ENCODE measurements at places on chromosomes 13 and 19.

DNA sequence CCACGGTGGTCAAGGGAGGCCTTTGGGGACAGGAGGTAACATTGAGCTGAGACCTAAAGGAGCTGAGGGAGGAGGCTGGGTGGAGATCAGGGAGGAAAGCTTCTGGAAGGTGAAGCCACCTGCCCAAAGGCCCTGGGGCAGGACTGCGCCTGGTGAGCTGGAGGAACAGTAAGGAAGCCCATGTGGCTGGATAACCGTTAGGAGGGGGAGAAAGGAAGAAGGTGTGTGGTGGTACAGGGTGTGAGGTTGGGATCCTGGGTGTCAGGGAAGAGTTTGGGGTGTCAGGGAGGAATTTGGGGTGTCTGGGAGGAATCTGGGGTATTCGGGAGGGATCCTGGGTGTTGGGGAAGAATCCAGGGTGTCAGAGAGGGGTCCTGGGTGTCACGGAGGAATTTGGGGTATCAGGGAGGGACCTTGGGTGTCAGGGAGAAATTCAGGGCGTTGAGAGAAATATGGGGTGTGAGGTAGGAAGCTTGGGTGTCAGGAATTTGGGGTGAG is 695 bp downstream of the TICAM1 start:
- no peak for DNase-seq

- DNase-seq: no peak
Observed at GRCh38 chr19:35231956-35232645, 3.6 kb upstream of the FAM187B start.

DNA sequence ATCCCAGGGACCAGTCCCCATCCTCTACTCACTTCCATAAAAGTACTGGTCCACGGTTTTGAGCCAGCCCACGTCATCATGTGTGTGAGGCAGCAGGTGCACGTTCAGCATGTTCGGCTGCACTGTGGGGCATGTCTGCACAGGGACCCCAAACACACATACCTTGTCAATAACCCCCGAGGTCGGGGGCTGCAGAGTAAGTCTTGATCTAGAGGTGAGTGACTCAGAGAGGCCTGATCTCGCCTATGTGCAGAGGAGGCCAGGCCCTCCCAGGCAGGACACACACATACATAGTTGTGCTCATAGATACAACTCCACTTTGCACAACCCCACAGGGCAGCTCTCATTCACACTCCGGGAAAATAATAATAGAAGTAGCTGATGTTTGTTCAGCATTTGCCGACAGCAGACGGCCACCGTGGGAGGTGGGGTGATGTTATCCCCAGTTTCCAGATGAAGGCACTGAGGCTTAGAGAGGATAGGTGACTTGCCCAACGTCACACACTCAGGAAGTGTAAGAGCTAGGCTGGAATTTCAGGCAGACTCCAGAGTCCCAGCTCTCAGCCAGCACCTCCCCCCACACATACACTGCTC is 774 bp downstream of the MAN2B1 start:
- no peak for DNase-seq

DNA sequence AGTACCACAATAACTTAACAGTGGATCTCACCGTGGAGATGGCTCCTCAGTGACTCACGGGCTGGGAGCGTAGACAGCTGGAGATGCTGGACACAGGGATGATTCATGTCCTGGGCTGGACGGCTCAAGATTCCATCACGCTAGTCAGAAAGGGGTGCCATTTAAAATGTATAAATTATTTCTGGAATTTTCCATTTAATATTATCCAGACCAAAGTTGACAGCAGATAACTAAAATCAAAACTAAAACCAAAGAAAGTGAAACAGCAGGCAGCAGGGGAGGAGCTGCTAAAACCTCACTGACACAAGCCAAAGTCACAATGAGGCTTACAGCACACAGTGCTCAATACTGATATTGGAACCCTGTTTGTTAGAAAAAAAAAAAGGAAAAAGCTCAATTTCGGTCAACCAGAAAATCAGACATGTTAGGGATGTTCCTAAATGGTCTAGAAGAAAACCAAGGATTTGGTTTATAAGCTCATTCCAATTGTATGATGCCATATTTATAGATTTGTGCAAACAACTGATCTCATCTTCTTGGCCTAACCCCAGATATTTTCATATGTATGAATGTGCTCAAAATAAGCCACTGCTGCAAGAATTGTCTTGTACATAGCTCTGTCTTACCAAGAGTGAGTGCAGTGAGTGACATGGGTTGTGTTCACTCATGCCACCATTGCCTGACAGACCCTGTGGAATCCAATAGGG is 111.8 kb downstream of the SACS start:
- no peak for DNase-seq

- no peak for DNase-seq
Observed at GRCh38 chr19:49111218-49111998, 2.8 kb upstream of the LIN7B start.

GRCh38 chr19:29841559-29842367 is 30.0 kb downstream of the CCNE1 start:
- DNase-seq: no peak

DNA sequence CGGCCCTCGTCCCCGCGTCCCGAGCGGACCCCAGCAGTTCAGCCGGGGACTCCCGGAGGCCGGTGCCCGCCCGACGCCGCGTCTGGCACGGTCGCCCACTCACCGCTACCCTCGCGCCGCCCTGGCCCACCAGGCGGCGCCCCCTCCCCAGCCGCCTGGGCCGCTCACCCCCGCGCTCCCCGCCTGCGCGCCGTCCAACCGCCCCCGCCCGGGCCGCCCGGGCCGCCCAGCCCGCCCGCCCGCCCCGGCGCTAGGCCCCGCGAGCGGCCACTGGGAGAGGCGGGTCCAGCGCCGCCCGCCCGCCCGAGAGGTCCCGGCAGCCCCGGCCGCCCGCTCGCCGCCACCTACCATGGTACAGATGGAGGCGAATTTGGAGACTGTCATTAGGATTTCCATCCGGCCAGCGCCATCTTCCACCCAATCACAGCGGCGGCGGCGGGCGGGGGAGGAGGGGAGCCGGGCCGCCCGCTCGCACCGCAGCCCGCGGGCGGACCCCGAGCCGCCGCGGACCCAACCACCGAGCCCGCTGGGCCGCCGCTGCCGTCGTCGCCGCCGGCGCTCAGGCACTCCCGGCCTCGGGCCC is at the start of gene USP12:
USP12 (minus strand) TSS at position 568 of the 583 bp plus-strand sequence; CDS start at position 396, 172 bp downstream.
- DNase-seq: peak; percentile 15

DNA sequence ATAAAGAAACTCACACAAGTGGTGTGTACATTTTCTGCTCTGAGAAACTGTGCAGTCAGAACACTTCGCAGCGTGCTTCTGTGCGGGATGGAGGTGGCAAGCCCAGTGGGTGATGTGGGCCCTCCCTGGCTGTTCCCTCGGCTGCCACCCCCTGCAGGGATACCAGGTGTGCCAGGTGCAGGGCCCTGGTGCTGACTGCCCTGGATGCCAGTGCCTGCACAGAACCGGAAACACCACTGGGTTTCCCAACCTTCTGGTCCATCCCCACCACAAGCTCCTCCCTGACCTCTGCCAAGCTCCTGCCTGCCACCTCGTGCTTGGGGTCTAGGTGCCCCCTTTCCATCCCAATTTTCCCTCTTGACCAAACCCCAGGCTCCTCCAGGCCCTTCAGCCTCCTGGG is 81.9 kb upstream of the MCF2L start:
- no peak for DNase-seq

DNA sequence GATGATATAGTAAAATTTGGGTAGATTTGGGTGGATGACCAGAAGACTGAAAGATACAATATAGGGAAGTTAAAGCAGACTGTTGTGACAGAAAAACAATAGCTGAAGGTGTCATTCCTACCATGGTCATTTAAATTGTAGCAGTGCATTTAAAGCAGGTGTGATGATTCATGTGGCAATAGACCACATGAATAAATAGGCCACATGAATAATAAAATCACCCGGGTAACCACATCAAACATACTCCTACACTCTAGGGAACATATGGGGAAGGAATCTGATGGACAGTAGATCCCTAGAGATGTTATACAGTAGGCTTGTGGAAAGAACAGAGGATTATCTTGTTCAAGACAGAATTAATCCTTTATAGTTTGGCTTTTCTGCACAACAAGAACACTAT is 392.6 kb downstream of the SLITRK5 start:
- DNase-seq: no peak

- no peak for DNase-seq
Observed at GRCh38 chr19:45976178-45976577, 2.5 kb upstream of the NOVA2 start.

DNA sequence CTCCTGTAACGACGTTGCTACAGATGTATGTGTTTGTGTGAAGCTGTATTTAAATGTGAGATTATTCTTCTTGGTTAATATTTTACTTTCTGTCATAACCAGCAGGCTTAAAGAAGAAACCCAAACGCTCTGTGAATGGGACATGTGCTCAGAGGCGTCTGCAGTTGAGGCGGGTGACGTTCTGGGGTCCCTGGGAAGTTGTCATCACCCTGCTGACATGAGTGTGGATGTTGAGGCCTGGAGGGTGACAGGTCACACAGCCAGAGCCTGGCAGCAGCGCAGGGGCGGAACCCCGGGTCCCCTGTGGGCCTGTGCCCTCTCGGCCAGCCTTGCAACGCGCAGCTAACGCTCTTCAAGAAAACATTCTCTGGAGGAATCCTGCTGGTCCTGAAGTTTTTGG is 16.6 kb downstream of the RASA3 start:
- no peak for DNase-seq

DNA sequence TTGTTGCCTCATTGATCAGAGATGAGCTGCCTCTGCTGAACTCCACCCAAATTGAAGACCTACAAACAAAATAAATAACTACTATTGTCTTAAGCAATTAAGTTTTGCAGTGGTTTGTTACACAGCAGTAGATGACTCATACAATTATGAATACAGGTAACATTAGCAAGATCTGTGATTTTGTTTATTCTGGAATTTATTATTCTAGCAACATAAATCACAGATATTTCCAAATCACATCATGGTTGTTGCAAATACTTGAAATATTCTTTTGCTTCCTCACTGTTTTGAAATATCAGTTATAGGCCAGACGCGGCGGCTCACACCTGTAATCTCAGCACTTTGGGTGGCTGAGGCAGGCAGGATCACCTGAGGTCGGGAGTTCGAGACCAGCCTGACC is 13.1 kb upstream of the LMTK3 start:
- no peak for DNase-seq

DNA sequence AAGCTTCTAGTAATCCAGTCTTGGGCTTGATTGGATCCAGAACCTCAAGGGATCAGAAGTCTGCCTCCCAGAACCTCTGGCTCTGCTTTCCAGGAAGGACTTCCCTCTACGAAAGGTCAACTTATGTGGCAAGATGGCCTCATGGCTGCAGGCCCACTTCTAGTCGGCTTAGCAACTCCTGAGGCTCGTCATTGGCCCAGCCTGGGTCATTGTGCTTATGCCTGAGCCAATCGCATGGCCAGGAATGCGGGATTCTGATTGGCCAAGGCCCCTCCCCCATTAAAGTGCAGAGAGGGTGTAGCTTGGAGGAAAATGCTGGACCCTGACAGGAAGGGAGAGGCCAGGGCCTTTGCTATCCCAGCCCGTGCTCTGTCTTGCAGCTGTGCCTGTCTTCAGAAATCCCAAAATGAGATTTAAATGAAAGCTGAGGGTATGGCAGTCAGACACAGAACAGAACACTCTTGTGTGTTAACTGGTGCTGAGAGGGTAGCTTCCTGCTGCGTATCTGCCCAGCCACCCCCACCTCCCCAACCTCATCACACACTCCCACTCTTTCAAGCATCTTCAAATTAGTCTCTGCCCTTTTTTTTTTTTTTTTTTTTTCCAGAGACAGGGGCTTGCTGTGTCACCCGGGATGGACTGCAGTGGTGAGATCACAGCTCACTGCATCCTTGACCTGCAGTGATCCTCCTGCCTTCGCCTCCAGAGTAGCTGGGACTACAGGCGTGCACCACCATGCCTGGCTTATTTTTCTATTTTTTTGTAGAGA is 5.5 kb upstream of the CCNE1 start:
- DNase-seq: no peak

DNA sequence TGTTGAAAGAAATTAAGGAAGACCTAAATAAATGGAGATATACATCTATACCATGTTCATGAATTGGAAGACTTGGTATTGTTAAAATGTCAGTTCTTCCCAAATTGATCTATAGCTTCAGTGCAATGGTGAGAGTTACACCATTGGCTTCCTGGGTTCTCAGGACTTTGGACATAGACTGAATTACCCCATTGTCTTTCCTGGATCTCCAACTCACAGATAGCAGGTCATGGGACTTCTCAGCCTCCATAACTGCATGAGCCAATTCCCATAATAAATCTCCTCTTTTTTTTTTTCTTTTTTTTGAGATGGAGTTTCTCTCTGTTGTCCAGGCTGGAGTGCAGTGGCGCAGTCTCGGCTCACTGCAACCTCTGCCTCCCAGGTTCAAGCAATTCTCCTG is 38.7 kb downstream of the CCNE1 start:
- no peak for DNase-seq

DNA sequence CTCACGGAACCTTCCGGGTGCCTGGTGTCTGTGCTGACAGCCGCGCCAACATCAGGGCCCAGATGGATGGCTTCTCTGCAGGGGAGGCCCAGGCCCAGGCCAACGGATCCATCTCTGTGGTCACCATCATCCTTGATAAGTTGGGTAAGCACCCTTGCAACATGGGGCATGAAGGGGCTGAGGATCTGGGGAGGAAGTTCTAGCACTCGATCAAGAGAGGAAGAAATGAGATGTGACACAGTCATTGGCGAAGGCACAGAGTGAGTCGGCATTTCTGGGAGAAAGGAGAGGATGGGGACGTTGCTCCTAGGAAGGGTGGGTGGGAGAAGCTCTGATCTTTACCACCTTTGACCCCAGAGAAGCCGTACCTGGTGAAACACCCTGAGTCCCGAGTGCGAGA is 4.4 kb downstream of the CILP2 start:
- no peak for DNase-seq

DNA sequence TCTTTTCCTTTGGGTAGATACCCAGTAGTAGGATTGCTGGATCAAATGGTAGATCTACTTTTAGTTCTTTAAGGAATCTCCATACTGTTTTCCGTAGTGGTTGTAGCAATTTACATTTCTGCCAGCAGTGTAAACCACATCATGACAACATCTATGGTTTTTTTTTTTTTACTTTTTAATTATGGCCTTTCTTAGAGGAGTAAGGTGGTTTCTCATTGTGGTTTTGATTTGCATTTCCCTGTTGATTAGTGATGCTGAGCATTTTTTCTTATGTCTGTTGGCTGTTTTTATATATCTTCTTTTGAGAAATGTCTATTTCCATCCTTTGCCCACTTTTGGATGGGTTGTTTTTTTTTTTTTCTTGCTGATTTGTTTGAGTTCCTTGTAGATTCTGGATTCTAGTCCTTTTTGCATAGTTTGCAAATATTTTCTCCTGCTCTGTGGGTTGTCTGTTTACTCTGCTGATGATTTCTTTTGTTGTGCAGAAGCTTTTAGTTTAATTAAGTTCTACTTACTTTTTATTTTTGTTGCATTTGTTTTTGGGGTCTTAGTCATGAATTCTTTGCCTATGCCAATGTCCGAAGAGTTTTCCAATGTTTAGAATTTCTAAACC is 38.8 kb downstream of the TDRD3 start:
- no peak for DNase-seq
